IPS-NIHi11 (cell line): ENCODE measurements at places on chromosomes 1 and 21.

DNA sequence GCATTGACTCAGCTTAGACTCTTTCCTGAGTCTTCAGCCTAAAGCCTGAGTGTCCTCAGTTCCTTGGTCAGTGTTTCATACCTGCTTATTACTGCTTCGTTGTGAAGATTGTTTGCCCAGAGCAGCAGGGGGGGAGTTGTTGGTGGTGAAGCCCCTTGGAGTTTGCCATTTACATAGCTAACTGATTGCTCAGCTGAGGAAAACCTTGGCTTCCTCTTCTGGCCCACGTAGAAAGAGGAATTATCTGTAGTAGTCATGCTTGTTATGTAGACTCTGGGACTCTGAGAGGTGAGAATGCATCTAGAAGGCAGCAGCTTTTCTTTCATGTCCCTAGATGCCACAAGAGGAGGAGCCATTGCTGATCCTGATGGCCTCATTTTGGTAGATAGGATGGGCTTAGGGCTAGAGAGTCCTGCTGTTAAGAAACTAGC is 125.9 kb downstream of the MAST2 start:
- peak; percentile 33 for DNase-seq

DNA sequence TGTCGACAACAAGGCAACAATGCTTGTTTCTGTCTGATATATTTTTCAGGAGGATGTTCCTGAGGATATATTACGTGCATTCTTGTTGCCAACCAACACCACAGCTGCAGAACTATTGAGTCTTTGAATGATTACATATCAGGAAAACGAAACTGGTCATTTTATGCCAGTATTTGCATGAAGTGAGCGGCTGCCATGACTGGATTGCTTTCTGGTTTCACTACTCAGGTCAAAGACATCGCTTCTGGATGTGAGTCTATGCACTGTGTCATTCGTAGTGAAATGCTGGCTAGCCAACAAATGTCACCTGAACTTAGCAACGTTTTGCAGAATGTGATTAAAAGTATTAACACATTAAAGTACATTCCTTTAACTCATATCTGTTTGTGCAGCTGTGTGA is 35.8 kb upstream of the OLFM3 start:
- DNase-seq: no peak

GRCh38 chr1:223620297-223620897 is 45.1 kb downstream of the CAPN8 start:
- DNase-seq: no peak

DNA sequence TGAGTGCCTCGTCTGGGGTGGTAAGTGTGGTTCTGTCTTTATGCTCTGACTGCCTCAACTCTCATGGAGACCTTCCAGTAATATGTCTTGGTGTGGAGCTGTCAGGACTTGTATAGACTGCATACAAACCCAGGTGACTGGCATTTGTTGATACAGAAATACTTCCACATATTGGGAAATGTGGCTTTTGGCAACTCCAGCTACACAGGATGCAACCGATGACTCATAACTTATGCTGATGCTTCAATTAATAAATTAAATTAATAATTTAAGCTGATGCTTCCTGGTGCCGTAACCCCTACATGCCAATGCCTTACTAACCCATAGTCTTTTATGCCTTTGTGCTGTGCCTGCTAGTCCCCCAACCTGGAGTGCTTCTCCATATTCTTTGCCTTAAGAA is 72.3 kb upstream of the ARTN start:
- DNase-seq: no peak

DNA sequence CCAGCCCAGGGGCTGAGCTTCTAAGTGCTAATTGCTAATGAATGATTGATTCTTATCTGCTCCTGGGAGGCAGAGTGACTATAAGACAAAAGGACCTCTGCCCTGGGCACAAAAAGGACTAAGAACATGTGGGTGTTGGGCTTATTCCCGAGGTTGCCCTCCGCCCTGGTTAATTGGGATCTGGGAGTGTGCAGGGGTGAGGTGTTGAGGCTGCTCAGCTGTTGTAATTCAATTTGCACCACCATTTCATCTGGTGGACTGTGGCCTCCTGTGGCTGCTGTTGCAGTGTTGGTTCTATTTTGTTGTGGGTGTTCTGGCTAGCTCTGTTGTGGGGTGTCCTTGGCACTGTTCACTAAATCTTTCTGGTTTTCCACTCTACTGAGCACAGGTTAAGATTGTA is 13.3 kb downstream of the KNCN start:
- no peak for DNase-seq

- no peak for DNase-seq
Observed at GRCh38 chr1:70071601-70072000, 133.8 kb downstream of the LRRC40 start.

DNA sequence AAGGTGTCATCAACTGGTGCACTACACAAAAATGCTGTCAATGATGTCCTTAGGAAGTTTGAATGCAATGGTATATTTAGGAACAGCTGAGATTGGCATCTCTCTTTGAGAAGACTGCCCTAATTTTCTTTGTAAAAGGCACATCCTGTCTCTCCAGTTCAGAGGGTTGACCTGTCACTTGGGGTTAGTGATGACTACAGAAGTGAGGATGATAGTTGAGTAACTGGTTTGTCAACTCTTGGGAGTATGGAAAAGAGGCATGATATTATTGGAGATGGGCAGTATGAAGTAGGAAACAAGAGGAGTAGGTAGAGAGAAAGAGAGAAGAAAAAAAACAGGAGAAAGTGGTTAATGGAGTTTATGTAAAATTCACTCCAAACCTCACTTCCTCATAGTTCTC is 40.4 kb upstream of the PIGC start:
- DNase-seq: no peak

GRCh38 chr1:185297982-185298381 is 19.1 kb downstream of the IVNS1ABP start:
- no peak for DNase-seq

DNA sequence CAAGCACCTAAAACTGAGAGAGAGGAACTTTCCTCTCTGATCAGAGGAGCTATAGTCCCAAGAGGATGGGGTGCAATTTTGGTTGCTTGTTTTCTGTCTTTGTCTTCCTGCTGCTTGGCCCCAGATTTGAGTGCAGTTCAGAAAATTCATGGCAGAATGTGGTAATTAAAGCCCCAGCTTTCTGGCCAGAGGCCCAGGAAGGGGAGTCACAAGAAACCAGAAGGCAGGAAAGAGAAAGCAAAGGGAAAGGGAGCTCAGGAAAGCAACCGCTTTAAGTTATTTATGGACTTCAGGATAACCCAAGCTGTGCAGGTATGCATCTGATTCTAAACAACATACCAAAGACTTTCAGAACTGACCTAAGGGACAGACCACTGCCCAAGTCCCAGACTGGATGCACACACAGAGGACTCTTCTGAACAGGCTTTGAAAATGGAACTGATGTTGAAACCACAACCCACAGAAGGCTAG is 88.8 kb downstream of the ST3GAL3 start:
- DNase-seq: no peak

GRCh38 chr1:3073489-3074296 is 4.7 kb downstream of the PRDM16 start:
- DNase-seq: no peak

- DNase-seq: no peak
Observed at GRCh38 chr1:26126321-26127084, 14.9 kb downstream of the PDIK1L start.

DNA sequence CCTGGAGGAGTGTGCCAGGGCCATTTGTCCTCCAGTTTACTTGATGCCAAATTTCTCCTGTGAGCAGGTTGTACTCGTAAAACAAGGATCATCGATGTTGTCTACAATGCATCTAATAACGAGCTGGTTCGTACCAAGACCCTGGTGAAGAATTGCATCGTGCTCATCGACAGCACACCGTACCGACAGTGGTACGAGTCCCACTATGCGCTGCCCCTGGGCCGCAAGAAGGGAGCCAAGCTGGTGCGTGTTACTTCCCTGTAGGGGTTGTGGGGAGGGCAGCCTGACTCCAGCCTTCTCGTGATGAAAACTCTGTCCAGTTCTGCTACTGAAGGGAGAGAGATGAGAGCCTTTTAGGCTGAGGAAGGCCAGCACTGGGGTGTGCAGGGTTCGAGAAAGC is 2.2 kb downstream of the RPS8 start:
- DNase-seq: no peak

- peak; percentile 76 for DNase-seq
Observed at GRCh38 chr1:144551543-144552424, 40.9 kb upstream of the PPIAL4F start.

GRCh38 chr1:175833951-175834350 is 90.6 kb upstream of the TNR start:
- DNase-seq: no peak

DNA sequence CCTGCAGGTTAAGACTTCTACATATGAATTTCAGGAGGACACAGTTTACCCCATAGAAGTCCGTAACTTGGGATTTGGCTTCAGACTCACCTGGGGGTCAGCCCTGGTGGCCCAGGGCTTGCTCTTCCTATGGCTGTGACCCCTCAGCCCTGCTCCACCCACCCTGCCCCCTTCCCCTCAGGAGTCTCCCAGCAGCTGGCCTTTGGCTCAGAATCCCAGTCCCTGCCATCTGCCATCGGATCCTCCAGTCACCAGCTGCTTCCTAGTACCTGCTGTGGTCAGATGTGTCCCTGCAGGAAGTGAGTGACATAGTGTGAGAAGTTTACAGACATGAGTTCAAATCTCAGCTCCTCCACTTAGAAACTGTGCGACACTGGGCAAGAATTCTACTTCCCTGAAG is 332.6 kb downstream of the NPHP4 start:
- DNase-seq: no peak

DNA sequence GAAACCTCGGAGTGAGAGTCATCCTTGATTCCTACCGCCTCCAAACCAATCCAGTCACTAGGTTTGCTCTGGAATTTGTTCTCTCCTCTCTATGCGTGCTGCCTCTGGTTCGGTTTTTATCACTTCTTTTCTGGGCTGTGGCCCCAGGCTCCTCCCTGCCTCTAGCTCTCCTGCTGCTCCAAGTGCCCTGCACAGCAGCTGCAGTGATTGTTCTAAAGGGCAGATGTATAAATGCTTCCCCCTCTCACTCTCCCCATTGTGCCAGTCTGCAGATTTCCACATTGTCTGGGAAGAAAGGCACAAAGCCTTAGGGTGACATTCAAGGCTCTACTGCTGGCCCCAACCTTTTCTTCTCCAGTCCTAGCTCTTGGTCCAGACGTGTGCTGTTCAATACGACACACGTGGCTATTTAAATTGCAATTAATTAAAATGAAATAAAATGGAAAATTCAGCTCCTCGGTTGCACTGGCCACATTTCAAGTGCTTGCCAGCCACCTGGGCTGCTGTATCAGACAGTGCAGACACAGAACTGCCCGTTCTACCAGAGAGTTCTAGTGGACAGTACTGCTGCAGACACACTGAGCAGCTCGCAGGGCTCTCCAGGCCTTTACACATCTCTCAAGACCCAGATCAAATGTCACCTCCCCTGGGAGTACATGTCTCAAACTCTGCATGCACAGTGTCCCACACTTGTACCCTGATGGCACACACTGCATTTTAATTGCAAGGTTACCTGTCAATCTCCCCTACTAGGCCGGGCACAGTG is 12.4 kb downstream of the TRIM62 start:
- DNase-seq: no peak

- DNase-seq: peak; percentile 89
Observed at GRCh38 chr1:31944205-31945089, 6.3 kb upstream of the PTP4A2 start.
